ENCODE measurements at places on chromosomes 4 and X. TPM values are rescaled to one million over a fixed set of nuclear protein-coding genes. Genes with fewer than 3 reads are reported as not detected.

GRCh38 chr4:169881769-169882168 is 124.0 kb upstream of the HPF1 start:
- DNase-seq = no peak

- DNase-seq = no peak
Observed at GRCh38 chrX:84144281-84144680, 43.7 kb downstream of the RPS6KA6 start.

GRCh38 chr4:105462576-105462975 is 11.3 kb downstream of the PPA2 start:
- no peak for DNase-seq

The DCHS2 gene
- 14.2 TPM for total RNA-seq

GRCh38 chr4:74805601-74806000 is 11.3 kb upstream of the BTC start:
- no peak for DNase-seq

The FGFR3 gene
- 104 TPM for total RNA-seq

All from mucosa of gallbladder (tissue), 1 donor.